ENCODE measurements at places on chromosomes 12 and 14.

- DNase-seq: no peak
Measured at GRCh38 chr12:107402041-107403022, 283.3 kb upstream of the PWP1 start.

DNA sequence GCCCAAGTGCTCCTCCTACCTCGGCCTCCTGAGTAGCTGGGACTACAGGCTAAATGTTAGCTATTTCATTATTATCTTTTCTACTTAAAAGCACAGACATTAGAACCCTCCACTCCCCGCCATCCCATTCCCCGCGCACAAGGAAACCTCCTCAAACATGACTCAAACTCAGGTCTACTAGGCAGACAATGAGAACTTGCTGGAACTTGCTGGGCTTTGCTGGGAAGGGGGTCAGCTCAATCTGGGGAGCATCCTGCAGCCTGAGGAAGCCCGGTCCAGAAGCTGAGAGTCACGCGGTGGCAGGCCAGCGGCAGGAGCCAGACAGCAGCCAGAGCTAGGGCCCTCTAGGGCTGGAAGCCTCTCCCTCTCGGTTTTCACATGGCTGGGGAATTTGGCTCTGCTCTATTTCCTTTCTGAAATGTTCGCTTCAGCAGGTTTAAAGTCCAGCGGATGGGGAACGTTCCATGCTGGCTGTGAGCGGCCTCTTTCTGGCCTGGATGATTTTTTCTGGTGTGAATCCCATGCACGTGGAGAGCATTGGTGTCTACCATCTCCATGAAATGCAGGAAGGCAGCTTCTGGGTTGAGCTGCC lies 68.5 kb downstream of the SLC6A12 start:
- no peak for DNase-seq

DNA sequence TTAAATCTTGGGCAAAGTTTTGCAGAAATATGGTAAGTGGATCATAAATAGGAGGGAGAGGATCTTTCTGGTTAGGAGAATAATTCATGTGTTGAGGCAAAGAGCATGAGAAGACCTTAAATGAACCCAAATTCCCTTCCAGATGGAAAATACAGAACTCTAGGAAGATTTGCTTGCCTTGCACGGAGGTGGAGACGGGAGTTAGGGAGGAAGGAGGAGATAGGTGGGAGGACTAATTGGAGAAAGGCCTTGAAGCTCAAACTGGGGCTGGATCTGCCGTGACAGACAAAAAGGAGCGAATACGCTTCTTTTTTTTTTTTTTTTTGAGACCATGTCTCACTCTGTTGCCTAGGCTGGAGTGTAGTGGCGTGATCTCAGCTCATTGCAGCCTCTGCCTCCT lies 5.9 kb downstream of the GPRC5A start:
- no peak for DNase-seq

- no peak for DNase-seq
Measured at GRCh38 chr14:97369901-97370300, 572.7 kb downstream of the VRK1 start.

DNA sequence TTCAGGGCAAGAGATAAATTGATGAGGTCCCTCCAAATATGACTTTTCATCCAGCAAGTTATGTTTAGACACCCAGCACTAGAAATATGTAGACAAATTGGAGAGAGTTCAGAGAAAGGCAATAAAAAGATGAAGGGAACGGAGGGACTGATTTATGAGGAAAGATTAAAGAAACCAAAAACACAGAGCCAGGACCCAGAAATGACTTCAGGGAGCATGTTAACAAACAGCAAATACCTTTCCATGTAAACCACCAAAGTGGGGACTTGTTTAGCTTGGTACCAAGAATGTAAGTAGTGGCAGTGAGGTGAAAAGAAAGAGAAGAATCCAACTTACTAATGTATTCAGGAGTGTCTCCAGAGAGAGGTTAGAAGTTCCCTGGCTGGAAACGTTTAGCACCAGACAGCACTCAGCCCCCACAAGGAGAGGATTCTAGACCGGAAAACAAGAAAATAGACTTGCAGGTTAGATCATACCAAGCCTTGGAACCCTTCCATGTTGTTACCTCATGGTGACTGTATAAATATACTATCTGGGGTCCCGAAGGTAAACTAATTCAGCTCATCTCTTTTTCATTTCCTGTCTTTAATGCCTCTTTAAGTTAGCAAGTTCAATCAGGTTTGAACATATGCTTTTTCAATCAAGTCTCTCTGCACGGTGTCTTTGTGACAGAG lies 79.2 kb downstream of the TBC1D30 start:
- DNase-seq: no peak

DNA sequence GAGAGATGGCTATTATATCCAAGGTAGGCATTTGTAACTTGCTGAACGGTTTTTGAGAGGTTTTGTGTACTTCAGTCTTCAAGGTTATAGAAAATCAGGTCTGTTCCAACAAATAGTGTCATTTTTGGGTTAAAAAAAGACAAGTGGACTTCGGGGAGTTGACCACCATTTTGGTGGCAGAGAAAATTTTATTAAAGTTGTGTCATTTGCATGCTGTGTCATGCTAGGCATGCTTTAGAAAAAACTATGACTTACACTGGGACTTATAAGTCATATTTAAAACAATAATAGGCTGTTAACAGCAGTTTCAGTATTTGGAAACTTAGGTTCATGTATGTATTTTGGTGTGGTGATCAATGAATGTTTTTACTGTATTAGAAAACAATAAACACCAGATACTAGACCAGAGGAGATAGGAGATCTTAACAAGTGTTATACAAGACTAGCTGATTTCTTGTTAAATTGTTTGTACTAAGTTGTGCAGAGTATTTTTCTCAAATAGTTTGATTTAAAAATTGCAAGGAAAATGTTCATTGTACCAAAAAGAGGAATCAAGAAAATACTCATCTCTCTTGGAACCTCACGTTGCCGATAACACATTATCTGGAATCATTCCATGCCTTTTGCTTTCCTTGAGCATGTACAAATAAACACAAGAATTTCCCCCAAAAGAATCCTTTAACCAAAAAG lies 1.4 kb downstream of the RAN start:
- no peak for DNase-seq
